ENCODE measurements at places on chromosomes 12 and 14.

- no peak for DNase-seq
These were observed 1.2 kb upstream of the GLIPR1L2 start for GRCh38 chr12:75389706-75390105.

DNA sequence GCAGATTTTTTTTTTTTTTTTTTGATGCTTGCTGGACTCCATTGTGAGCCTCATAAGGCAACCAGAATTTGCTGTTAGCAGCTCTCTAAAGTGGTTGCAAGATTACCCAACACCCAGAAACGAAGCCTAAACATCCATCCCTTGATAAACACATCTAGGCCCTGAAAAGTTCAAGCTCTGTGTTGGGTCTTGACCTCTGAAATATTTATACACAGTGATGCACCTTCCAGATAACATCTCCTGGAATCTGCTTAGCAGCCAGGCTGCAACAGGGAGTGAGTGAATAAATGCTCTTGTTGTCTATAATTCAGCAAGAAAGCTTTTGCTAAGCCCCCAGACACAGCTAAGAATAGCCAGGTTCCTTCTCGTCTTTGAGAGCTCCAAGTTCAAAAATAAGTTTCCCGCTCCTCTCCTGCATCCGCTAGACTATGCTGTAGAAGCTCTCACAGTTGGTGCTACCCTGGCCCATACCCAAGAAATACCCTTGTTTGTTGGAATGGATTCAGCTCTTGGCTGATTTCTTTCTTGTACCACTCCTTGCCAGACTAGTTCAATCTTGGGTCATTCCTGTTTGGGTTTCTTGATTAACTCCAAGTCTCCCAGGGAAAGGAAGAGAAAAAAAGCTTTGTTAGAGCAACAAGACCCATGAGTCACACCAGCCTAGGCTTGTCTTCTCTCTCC lies 610.6 kb upstream of the TBX3 start:
- DNase-seq: no peak

DNA sequence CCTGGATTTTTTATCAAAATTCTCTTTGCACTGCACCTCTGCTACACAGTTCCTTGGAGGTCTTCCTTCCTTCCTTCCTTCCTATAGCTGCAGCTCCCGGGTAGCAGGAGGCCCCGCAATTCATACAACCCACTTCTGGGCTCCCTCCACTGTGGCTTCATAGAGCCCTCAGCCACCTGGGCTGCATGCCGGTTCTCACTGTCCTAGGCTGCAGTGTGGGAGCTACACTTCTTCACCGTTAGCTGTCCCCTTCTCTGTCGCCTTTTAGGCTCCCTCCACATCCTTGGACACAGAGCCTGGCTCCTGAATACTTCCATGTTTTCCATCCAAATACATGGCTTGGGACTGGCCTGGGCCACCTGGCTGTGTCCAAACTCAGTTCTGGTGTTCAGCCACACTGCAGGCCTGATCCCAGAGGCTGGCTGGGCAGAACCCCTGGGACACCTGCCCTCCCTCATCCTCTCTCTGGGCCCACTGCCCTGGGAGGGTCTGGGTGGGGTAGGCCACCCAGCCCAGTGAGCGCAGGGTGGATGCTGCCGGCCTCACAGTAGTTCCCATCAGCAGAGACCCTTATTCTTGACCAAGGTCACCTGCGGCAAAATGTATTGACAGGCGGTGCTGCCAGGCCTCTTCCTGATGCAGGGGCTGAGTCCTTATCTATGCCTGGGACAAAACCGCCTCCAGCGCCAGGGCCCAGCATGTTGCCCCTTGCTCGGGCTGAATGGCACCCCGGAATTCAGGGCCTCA lies 1.7 kb downstream of the SERPINA10 start:
- no peak for DNase-seq

DNA sequence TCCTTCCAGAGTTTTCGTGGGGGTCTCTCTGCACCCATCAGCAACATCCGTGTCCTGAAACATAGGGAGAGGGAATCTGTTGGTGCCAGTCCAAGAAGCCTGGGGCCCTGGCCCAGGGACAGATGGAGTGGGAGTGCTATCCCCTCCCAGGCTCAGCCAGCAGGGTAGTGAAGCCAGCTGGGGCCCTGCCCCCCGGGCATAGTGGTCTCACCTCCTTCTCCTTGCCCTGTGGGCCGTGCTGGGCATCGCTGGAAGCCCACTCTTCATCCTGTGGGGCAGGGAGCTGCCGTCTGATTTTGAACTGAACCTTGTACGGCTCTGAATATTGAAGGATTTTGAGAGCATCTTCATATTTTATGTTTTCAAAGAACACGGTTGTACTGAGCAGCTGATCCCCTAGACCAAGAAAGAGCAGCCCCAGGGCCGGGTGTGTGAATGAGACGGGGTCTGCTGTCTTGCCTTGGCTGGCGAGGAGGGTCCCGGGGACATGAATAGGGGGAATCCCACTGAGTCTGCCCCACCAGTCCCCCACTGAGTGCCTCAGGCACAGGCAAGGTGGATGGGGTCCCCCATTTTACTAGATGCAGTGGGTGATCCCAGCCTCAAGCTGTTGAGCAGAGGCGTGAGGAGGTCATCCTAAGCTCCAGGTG lies 23.3 kb downstream of the AHNAK2 start:
- DNase-seq: no peak

GRCh38 chr14:72740504-72740961 lies 153.4 kb downstream of the DPF3 start:
- no peak for DNase-seq

- no peak for DNase-seq
These were observed 126.3 kb upstream of the RTL1 start for GRCh38 chr14:101029668-101030290.

GRCh38 chr14:56812364-56813141 lies 2.3 kb upstream of the OTX2 start:
- DNase-seq: no peak

DNA sequence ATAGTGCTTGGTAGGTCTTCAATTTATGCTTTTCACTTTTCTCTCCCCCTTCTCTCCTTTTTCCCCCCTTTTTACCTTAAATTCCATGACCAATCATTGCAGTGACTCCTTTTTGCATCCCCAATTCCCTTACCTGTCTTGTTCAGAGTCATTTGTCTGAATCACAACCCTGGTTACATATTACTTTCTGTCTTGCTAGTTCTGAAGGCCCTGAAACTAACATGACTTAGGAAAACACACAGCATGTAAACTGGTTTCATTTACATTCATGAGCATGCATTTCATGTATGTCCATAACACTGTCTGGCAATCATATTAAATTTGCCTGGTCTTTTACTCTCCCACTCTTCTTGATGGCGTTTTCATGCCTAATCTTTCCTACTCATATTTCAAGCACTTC lies 20.3 kb upstream of the FOXG1 start:
- no peak for DNase-seq

- DNase-seq: no peak
These were observed 133.5 kb upstream of the HIF1A start for GRCh38 chr14:61561657-61562276.

GRCh38 chr12:94074216-94074979 lies 74.0 kb upstream of the PLXNC1 start:
- DNase-seq: no peak

DNA sequence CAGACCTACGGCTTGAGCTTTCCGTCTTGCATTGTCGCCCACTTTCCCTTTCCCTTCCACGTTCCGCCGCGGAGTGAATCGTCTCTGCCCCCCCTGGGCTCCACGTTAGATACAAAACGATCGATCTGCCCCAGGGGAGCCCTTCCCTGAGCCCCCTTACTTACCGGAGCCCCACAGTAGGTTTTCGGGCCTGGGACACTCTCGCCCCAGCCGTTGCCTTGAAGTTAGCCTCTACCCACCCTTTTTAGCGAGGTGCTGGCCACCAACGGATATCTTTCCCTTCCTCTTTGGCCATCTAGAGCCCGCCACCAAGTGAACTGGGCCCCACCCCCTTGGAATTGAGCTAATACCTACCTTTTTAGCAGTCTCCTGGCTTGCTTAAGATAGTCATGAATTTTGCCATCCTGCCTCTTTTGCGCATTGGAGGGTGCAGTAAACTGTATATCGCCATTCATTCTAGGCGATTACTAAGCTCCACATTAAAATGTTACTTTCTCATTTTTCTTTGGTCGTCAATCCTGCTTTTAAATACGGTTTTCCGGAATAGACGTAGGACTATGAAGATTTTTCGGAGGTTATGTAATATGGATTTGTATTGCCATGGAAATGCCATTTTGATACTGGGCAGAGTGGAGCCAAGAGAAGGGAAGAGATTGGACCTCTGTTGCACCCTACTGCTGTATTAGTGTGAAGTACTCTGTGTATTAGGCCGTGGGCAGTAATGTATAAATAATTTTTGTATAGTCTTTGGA lies 764 bp downstream of the RBM25 start:
- DNase-seq: peak; percentile 1

DNA sequence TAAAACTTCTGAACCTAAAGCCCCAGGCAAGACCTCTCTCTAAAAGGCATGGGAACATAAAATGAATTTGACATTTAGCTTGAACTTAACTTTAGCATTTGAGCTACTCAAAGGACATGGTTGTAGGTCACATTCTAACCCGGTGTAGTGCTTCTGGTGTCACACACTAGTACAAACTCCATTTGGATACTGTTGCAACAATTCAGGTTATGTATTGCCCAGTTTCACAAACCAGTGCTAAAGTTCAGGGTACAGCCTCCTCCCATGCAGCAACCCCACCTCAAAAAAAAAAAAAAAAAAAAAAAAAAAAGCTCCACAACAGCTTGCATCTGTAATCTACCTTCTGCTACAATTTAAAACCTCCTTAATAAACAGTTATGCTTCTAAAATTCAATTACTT lies 7.8 kb downstream of the PPTC7 start:
- DNase-seq: no peak

DNA sequence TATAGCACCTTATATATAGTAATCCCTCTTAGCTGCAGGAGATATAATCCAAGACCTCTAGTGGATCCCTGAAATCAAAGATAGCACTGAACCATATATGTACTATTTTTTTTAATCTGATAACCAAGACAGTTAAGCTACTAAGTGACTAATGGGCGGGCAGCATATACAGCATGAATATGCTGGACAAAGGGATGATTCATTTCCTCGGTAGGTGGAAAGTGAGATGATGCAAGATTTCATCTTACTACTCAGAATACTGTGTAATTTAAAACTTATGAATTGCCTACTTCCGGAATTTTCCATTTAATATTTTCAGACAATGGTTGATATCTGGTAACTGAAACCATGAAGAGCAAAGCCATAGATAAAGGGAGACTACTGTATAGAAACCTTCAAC lies 36.2 kb downstream of the PRMT8 start:
- DNase-seq: no peak

DNA sequence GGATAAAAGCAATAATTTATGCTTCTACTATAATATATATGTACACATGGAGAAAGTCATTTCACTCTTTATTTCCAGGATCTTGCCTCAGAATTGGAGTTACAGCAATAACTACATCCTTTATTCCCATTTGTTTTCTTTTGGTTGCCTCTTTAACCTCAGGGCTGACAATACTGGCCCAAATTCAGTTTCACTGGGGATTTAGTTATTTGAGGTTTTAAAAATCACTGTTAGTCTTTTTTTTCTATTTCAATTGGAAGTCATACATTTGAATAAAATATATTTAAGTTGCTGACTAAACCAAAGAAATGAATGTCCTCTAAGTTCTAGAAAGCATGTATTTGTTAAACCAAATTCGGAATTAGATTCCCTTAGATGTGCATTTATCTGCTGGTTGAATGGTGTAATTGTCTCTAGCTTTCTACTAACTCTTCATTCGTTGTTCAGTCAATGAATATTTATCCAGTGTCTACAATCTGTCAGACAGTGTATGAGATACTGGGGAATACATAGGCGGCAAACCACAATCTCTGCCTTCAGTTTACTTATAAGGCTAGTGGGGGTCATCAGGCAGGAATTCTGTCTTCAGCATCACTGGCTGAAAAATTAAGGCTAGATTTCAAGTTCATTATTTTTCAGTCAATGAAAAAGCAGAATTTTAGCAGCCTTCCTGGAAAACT lies 190.8 kb upstream of the ARHGAP5 start:
- DNase-seq: no peak

- no peak for DNase-seq
These were observed 98.1 kb upstream of the TMPO start for GRCh38 chr12:98417266-98417665.

- no peak for DNase-seq
These were observed 11.5 kb upstream of the PRKAG1 start for GRCh38 chr12:49030119-49030518.

GRCh38 chr14:61558271-61558670 lies 137.0 kb upstream of the HIF1A start:
- no peak for DNase-seq

- DNase-seq: no peak
These were observed 179.2 kb downstream of the CCDC91 start for GRCh38 chr12:28369483-28369882.

DNA sequence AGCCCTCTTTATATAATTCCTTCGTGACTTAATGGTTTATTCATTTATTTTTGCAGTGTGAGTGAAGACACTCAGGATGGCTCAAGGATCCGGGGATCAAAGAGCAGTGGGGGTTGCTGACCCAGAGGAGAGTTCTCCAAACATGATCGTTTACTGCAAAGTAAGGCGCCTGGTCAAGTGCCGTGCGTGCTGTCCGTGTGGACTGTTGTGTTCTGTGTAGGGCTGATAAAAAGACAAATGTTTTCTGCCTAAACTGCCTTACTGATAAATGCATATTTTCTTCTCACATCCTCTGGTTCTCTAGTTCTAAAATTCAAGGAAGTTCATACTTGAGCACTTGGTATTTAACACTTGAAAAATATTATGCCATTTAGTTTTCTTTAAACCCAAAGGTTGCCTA lies 32.5 kb downstream of the RGS6 start:
- no peak for DNase-seq

- no peak for DNase-seq
These were observed 180.7 kb upstream of the PRICKLE1 start for GRCh38 chr12:42770261-42770660.

- DNase-seq: peak; percentile 20
These were observed 34.4 kb downstream of the PROX2 start for GRCh38 chr14:74841230-74842207.

DNA sequence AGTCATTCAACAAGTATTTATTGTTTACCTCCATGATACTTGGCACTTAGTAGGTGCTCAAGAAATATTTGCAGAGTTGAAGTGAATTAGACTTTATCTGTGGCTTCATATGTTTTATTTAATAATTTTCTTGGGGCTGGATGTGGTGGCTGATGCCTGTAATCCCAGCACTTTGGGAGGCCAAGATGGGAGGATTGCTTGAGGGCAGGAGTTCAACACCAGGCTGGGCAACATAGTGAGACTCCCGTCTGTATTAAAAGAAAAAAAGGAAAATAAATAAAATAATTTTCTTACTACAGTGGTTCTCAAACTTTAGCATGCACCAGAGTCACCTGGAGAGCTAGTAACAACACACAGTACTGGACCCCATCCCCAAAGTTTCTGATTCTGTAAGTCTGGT lies 905 bp downstream of the ADCK1 start:
- no peak for DNase-seq

GRCh38 chr14:38971258-38971921 lies 131.6 kb downstream of the SEC23A start:
- no peak for DNase-seq

- DNase-seq: no peak
These were observed 2.2 kb downstream of the PCBP2 start for GRCh38 chr12:53453953-53454640.

GRCh38 chr12:93415723-93416464 lies 25.9 kb downstream of the UBE2N start:
- no peak for DNase-seq

- no peak for DNase-seq
These were observed 141.1 kb downstream of the PIWIL1 start for GRCh38 chr12:130478786-130479185.

- peak; percentile 71 for DNase-seq
These were observed 33.5 kb upstream of the NXPH4 start for GRCh38 chr12:57182918-57183575.
